Glutamatergic neuron (in vitro differentiated cells): ENCODE measurements at places on chromosomes 1 and 21.

DNA sequence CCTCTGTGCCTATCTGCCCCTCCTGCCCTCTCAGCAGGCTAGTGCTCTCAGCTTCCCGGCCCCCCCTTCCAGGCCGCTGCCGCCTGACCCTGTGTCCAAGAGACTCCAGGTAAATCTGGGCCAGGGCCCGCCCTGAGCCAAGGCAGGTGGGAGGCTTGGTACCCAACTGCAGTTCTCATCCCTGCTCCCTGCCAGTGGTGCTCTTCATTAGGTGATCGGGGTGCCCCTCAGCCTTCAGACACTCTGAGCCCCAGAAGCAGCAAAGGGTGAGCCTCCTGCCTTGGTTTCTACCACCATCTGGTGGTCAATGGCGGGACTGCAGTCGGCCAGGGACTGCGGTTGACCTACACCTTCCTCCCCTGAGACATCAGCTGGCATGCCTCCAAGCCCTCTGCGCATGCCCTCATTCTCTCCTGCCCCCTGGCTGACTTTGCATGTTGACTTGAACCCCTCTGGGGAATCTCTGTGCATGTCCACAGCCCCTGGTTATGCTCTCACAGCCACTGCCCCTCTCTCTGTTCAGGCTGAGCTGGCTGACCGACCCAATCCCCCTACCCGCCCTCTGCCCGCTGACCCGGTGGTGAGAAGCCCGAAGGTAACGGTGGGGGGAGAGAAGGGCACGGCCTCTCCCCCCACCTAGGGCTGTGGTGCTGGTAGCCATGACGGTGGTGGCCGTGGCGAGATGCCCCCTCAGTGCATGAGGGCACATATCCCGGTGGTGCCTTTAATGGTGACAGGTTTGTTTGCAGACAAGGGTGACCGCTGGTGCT lies 2.0 kb upstream of the EFNA4 start:
- peak; percentile 99 for DNase-seq

DNA sequence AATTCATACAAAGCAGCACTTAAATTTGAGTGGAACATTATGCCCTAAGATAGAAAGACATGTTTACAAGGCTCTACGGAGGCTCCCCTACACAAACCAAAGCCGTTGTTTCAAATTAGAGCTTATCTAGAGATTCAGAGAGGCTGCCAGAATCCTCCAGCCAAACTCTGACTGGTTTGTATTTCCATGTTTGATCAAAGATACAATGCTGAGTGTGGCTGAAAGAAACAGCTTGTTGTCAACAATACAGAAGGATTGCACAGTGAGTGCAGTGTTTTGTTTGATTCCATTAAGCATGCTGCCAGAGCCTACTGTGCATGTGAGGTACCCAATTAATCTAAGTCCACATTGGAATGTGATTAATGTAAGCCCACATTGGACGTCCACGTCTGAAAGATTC lies 402.7 kb downstream of the DISC1 start:
- no peak for DNase-seq

DNA sequence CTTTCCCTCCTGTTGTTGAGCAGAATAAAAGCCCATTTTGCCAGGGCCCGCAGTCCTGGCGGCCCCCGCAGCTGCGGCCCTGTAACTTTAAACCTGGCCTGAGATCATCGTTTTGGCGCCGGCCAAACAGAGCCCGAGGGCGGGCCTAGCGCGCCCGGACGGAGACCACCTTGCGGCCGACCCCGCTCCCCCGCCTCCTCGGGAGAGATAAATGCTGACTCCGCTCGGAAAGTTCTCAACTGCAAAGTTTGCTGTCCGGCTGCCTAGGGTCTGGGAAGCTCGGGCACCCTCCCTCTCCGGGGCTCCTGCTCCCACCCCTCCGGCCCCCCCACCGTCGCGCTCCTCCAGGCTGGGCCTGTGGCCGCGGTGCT lies at the start of gene PDPN:
Gene PDPN (plus strand): TSS at position 238 of the 371 bp plus-strand sequence. CDS start 202 bp downstream, outside the sequence.
- peak; percentile 66 for DNase-seq

DNA sequence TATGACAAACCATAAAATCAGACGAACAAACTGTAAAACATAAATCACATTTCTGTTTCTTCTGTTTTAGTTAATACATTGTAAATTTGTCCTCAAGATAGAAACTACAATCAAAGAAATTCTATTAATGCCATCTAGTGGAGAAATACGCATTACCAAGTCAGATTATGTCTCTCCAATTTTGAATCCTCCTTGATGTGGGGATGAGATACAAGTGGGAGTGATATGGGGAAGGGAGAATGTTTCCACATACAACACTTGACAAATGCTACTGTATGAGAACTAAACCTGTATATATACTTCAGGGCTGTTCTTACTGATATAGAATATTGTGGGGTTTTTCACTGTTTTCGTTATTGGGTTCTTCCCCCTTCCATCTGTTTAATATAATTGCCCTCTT lies 2.6 kb downstream of the HFM1 start:
- DNase-seq = no peak

DNA sequence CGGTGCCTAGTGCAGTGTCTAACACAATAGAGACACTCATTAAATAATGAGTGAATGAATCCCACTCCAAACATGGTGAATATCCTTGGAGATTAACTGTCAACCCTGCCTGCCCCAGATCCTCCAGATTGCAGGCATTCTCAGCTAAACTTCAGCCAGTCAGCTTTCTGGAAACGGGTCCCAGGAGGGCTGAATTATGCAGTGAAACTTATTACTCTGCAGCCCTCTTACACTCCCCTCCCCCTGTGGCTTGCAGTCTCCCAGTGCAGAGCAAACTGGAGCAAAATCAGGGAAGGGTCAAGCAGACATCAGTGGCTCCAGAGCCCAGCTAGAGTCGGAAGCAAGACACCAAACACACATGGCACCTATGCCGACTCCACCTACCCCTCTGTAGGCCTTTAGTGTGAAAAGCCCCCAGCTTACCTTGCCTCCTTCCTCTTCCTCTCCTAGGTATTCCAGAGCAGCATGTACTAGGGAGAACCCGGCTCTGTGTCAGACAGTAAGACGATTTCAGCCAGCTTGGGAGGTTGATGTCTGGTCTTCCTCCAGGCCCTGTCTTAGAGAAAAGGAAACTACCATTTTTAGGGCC lies 6.5 kb upstream of the RGS16 start:
- no peak for DNase-seq

- DNase-seq = no peak
Observed at GRCh38 chr1:68373173-68373572, 76.6 kb downstream of the RPE65 start.
